Hepatic stellate cell (primary cell): ENCODE measurements at places on chromosomes 1 and 21.

GRCh38 chr1:90501281-90501680 lies 215.8 kb downstream of the BARHL2 start:
- DNase-seq, result no peak

DNA sequence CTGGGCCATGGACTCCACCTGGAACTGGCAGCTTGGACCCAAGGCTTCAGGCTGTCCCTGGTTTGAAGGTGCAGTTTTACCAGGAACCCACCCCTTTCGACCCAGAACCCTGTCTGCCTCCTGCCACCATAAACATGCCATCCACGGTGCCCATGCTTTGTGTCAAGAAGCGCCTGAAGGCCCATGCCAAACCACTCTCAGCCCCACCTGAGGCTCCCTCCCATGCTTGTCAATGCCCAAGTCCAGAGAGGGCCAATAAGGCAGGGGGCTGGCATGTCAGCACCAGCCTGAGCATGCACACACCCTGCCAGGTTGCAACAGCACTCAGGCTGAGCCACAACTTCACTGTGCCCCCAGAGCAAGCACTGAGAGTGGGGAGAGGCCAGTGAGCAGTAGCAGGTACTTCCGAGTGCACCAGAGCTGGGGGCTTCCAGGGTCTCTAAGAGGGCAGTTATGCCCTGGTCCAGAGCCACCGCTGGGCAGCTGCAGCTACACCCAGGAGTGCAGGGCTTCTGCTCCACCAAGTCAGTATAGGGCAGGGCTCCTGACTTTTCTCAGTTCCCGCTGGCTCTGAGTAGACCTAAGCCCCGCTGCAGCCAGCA lies 1256.0 kb downstream of the AMY1C start:
- no peak for DNase-seq

- no peak for DNase-seq
These were observed 24.9 kb upstream of the TENT5B start for GRCh38 chr1:27037518-27037917.

DNA sequence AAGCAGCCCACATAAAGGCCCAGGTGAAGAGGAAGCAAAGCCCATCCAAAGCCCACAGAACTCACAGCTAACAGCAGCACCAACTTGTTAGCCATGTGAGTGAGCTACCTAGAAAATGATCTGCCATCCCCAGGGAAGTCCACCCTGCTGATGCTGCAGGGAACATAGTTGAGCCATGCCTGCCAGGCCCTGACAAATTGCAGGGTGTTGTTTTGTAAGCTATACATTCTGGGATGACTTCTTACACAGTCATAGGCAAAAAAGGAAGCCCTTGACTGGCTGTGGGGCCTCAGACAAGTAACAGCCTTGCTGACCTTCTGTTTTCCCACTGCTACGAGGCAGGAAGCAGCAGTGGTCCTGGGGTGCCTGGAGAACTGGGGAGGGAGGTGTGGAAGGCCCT lies 262.7 kb downstream of the MATN1 start:
- DNase-seq, result no peak

DNA sequence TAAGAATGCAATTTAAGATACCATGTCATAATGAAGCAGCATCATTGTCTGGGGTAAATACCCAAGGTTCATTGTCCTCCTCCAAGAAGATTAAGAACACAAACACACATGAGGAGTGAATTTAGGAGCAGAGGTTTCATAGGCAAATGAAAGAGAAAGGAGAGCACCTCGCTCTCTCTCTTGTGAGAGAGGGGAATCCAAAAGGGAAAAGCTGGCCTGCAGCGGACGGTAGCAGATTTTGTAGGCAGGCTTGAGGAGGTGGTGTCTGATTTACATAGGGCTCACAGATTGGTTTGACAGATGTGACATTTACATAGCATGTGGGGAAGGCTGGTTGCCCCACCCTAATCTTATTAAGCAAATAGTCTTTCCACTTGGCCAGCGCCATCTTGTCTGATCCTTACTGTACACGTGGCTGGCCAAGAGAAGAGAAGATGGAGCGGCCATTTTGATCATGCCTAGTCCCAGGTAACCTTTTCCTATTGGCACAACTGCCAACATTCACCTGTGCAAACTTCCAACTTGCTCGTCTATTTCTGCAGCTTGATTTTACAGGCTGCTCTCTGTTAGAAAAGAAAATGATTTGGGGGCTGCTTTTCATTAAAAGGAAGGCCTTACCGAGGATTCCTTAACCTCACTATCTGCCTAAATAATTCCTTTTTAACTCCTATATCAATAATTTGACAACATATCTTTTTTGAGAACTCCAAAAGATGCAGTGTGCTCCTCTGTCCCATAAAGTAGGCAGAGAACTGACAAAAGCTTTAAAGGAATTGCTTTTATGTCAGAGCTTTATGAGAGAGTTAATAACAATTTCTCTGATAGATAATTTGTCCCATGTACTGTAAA lies 16.0 kb upstream of the LRRC7 start:
- DNase-seq, result no peak
